Cortex of kidney (tissue), 1 donor: ENCODE measurements at places on chromosomes 5 and 9.

DNA sequence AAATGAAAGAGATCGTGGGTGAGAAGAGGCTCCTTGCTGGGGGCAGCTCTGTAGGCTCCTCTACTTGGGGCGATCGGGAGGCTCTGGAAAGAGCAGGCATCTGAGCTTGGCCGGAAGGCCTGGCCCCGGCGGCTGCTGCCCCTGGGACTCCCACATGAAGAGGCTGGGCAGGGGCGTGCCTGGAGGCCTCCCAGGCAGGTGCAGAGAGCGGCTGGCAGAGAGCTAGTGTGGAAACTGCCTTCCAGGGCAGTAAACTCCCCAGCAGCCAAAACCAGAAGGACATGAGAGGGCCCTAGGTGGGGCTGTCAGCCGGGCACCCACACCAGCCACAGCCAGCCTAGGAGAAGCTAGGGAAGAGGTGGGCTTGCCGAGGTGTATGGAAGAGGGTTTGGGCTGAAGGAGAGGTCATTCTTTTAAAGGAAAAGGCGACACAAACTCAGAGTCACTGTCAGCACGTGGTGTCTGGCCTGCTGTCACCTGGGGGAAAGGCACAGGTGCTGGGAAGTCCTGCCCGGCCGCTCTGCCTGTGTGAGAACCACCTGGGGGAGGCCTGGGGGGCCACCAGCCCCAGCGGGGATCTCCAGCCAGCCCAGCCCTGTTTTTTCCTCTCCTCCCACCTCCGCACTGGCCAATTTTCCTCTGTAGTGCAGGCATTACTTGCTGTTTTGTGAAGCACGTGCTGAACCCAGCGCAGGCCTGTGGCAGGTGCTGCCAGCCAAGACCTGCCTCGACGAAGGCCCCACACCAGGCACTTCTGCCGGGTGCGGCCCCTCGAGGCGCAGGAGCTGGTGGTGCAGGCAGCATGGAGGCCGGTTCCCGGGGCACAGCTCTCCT is 44.8 kb upstream of the EGFL7 start:
- DNase-seq: no peak

DNA sequence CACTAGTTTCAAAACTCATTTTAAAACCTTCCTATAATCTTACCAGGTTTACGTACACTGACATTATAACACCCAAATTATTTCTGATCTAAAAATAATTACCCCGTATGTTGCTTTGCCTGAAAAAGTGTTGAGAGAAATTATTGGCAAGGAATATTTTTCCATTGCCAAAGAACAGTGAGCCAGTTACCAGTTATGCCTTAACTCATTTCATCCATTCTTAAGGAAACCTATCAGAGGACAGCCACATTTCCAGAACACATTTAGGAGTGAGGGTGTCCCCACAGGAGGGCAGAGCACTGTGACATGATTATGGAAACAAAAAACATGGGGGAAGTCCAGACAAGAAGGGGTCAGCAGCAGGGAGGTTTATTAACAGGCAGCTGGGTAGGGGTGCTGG is 52.2 kb downstream of the GABBR2 start:
- no peak for DNase-seq

GRCh38 chr5:140018920-140019644 is 24.0 kb downstream of the NRG2 start:
- no peak for DNase-seq

GRCh38 chr5:171830686-171831085 is 45.1 kb downstream of the SMIM23 start:
- DNase-seq: no peak

DNA sequence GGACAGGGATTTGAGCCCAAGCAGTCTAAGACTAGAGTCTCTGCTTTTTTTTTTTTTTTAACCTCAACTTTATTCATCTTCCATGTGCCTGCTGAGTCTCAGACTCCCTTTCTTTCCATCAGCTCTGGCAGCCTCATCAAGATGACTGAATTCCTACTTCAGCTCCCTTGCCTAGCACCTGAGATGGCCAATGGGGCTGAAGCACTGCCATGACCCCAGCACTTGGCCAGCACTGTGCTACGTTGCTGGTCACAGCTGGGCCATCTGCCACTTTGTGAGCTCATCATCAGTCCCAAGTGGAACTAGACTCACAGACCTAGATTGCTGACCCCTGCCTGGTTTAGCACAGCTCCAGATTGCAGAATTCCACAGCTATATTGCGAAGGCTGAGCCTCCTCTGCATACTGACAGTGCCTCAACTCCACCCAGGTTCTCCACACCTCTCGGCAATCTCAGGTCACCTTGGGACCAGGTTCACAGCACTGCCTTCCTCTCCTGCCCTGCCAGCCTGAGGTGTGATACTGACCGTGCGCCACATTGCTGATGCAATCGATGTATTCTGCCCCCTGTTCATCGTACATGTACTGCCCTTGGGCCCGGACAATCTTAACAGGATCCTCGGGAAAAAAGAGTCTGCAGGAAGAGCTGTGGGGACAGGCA is 1.6 kb downstream of the PHYKPL start:
- DNase-seq: no peak

DNA sequence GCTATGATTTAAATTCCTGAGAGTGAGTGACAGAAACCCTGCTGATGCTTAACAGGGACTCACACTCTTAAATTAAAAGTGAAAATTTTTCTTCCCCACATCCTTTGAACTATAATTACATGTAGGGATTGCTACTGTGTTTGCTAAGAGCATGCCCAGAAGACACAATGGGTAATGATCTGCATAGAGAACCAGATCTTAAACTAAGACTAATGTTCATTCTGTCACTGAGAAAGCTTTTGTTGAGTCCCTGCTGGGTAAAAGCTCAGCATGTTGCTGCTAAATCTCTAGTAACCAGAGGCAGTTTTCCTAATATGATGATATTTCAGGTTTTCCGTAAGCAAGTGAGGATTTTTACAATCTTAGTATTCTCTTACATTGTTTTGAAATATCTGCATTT is 424.8 kb upstream of the SMC2 start:
- DNase-seq: no peak

- DNase-seq: no peak
Measured at GRCh38 chr5:44695259-44695658, 113.5 kb upstream of the MRPS30 start.

GRCh38 chr5:143106174-143106573 is 297.3 kb downstream of the NR3C1 start:
- no peak for DNase-seq

DNA sequence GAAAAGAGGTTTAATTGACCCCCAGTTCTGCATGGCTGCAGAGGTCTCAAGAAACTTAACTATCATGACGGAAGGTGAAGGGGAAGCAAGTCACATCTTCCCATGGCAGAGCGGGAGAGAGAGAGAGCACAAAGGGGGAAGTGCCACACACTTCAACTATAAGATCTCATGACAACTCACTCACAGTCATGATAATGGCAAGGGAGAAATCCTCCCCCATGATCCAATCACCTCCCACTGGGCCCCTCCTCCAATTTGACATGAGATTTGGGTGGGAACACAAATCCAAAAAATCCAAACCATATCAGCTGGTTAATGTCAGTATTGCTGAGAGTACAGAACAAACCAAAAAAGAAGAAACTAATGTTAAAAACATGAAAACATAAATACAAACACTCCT is 120.2 kb downstream of the STARD4 start:
- no peak for DNase-seq

- DNase-seq: no peak
Measured at GRCh38 chr5:169710675-169711074, 73.6 kb downstream of the DOCK2 start.

DNA sequence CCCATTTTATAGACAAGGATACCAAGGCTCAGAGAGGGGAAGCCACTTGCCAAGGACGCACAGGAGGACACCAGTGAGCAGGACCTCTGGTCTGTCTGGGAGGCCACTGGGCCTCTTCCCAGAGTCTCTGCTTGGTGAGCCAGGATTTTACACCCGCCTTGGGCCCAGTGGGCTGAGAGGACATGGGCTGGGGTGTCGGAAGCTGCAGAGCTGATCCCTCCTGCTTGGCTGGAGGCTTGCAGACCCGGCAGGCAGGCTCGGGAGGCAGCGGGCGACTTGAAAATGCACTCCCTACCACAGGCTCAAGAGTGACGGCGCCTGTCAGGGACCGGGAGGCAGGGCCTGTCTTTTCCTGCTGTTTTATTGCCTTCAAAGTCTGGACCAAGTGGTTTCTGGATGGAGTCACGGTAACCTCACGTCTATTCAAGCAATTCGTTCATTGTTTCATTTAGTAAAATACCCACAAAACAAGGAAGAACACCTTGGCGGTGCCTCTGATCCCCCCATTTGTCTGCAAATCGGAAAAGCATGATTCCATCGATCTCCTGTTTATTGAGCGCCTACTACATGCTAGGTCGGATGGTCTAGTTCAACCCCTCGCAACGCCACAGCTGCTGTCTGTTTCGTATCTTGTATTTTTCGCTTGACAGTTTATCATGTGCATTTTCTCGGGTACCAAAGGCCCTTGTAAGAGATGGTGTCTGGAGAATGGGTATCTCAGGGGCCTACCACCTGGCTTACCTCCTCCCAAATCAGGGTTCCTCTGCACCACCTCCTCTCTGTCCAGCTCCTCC is 108.1 kb upstream of the IER5L start:
- no peak for DNase-seq

GRCh38 chr5:170632985-170633234 is 129.1 kb downstream of the KCNIP1 start:
- DNase-seq: no peak

GRCh38 chr5:6711409-6712141 is 1.7 kb upstream of the TENT4A start:
- no peak for DNase-seq
